ENCODE measurements at places on chromosomes 3 and 15.

GRCh38 chr3:171176244-171176933 is 149.9 kb upstream of the SLC2A2 start:
- H3K27ac ChIP-seq = no peak overlapping the region
- no peak for DNase-seq
- peaks cover 13% of the 10 kb centered on the region for H3K36me3 ChIP-seq
- no peaks in the 10 kb centered on the region for H3K4me1 ChIP-seq

DNA sequence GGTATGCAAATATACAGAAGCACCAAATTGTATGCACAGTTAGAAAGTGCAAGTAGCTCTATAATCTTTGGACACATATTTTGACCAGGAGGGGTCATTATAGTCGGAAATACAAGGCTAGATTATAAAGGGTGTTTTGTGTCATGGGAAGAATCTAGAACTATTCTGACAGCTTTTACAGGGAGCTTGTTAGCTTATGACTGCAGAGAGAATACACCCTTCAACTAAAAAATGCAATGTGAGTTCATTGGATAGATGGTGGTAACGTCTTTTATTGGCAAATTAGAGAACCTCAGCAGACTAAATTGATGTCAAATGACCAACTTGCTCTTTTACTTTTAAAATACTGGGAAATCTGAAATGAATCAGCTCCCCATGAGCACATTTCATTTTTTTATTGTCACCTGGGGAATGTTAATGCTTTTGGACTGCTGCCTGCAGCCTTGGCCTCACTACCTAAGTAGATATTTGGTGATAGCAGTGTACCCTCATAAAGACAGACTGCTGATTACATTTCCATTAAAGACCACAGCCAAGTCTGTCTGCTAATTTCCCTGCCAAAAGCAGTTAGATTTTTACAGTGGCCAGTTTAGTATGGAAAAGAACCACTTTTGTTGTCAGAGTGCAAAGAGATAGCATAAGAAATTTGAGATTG is 515.9 kb upstream of the DPPA4 start:
- no peaks in the 10 kb centered on the region for H3K27me3 ChIP-seq
- no peak overlapping the region for H3K27ac ChIP-seq
- no peak for DNase-seq

DNA sequence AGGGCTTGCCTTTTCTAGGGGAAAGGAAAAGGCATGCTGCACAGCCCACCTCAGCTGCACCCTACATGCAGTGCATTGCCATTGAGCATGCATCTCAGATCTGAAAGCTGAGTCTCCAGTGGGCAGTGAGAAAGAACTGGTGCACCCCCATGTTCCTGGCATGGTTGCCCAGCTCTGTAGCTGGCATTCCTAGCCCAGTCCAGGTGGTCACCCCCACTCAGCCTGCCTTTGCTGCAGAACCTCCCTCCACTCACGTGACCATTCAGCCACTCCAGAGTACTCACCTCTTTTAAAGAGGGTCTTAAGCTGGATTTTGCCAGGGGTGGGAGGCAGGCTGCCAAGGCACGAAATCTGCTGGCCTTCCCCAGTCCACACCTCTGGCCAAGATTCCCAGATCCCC is 208.6 kb upstream of the TOPAZ1 start:
- no peak for DNase-seq
- H3K4me1 ChIP-seq = no peaks in the 10 kb centered on the region
- H3K4me3 ChIP-seq = no peak overlapping the region
- H3K27ac ChIP-seq = no peak overlapping the region
- no peaks in the 10 kb centered on the region for H3K36me3 ChIP-seq

GRCh38 chr15:44580105-44580504 is 43.2 kb downstream of the EIF3J start:
- peaks cover 16% of the 10 kb centered on the region for H3K4me1 ChIP-seq
- no peak for DNase-seq
- peaks cover 20% of the 10 kb centered on the region for H3K36me3 ChIP-seq
- H3K4me3 ChIP-seq = no peak overlapping the region
- no peaks in the 10 kb centered on the region for H3K27me3 ChIP-seq

DNA sequence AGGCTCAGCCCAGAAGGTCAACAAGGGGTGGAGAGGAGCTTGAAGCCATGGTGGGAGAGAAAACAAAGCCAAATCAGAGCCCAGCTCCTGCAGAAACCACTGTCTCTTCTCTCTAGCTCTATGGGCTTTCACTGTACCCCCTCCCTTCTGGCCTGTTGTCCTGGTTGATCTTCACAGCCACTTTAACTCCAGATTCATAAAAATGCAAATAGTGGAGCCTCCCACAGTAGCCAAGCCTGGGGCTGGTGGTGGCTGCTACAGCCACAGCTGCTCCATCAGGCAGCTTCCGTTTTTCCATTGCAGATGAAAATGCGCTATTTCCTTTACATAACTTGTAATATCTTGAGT is 20.7 kb upstream of the CAV3 start:
- H3K36me3 ChIP-seq = no peaks in the 10 kb centered on the region
- no peak overlapping the region for H3K27ac ChIP-seq
- H3K4me3 ChIP-seq = no peak overlapping the region
- DNase-seq = no peak
- no peaks in the 10 kb centered on the region for H3K4me1 ChIP-seq
- no peaks in the 10 kb centered on the region for H3K27me3 ChIP-seq
